ENCODE measurements at places on chromosomes 2 and 18. TPM values are rescaled to one million over a fixed set of nuclear protein-coding genes. Genes with fewer than 3 reads are reported as not detected.

Gene LCT
- total RNA-seq, result not detected

Gene PMAIP1
- not detected for total RNA-seq

Gene PLB1
- total RNA-seq, result 2.3 TPM

Gene LYPD1
- 7.5 TPM for total RNA-seq

Gene SCN3A
- total RNA-seq, result 3.1 TPM

GRCh38 chr2:6645672-6646071 lies 220.0 kb downstream of the CMPK2 start:
- no peak overlapping the region for H3K27ac ChIP-seq
- no peak for DNase-seq
- H3K27me3 ChIP-seq, result no peaks in the 10 kb centered on the region
- H3K4me3 ChIP-seq, result no peak overlapping the region
- no peaks in the 10 kb centered on the region for H3K36me3 ChIP-seq

- no peak overlapping the region for H3K27ac ChIP-seq
- H3K4me1 ChIP-seq, result no peaks in the 10 kb centered on the region
- H3K36me3 ChIP-seq, result no peaks in the 10 kb centered on the region
- no peaks in the 10 kb centered on the region for H3K27me3 ChIP-seq
- H3K4me3 ChIP-seq, result no peak overlapping the region
Observed at GRCh38 chr2:169752752-169753151, 19.1 kb downstream of the KLHL23 start.

GRCh38 chr2:61922714-61923113 lies 17.2 kb downstream of the COMMD1 start:
- no peaks in the 10 kb centered on the region for H3K36me3 ChIP-seq
- no peak for DNase-seq
- no peaks in the 10 kb centered on the region for H3K27me3 ChIP-seq
- no peak overlapping the region for H3K4me3 ChIP-seq

DNA sequence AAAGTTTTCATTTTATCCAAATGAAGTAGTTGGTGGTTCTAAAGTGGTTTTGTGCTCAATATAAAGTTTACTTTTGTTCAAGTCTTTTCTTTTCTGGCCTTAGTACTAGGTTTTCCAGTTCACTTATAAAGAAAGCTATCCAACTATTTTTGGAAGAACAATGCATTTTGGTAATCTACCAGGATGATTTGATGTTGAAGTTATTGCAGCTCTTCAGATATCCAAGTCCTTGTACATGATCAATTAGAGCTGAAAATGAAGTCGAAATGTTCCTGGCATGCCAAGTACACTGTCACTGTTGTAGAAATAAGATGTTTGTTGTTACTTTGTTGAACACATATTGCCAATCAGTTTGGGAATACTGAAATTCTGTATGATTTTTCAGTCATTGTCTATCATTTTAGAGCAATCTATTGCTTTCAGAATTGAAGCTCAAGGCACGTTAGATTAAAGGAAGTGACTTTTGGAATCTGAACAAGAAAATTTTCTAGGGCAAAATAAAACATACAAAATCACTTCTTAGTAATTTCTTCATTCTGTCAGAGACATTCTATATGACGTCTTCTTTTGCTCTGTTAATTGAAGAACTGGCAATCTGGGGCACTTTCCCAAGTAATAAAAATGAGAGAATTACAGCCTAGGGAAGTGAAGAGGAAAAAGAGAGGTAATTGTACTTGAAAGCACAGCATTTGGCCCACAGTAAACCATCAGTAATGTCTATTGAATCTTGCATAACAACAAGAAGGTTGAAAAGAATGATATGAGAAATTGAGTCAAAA lies 232.3 kb downstream of the MREG start:
- no peak overlapping the region for H3K27ac ChIP-seq
- no peaks in the 10 kb centered on the region for H3K36me3 ChIP-seq
- H3K4me3 ChIP-seq, result no peak overlapping the region

- H3K36me3 ChIP-seq, result no peaks in the 10 kb centered on the region
- DNase-seq, result no peak
- no peak overlapping the region for H3K4me3 ChIP-seq
- no peaks in the 10 kb centered on the region for H3K27me3 ChIP-seq
Observed at GRCh38 chr18:70139138-70139537, 66.3 kb downstream of the RTTN start.

DNA sequence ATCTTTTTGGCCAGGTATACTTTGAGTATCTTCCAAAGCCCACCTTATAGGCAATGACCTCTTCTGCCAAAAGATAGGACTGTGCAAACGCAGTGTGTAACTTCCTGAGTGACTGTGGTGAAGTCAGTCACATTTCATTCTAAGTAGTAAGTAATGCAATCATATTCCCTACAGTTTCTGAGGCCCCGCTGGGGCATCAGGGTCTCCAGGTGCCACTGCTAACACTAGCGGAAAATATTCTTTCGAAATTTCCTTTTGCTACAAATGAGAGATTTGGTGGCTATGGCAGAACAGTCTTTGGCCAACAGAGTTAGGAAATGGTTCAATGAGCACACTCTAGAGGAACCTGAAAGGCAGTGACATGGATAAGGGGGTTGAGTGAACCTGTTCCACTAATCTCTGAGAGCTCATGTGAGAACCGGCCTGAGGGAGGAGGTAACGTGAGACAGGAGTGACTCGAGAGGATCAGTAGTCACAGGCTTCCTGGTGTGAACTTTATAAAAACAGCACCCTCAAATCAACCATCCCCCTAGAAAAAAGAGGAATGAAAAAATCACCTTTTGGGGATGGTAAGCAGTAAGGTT lies 102.6 kb upstream of the LPIN2 start:
- no peak for DNase-seq
- H3K36me3 ChIP-seq, result no peaks in the 10 kb centered on the region
- H3K27me3 ChIP-seq, result no peaks in the 10 kb centered on the region
- H3K27ac ChIP-seq, result no peak overlapping the region

DNA sequence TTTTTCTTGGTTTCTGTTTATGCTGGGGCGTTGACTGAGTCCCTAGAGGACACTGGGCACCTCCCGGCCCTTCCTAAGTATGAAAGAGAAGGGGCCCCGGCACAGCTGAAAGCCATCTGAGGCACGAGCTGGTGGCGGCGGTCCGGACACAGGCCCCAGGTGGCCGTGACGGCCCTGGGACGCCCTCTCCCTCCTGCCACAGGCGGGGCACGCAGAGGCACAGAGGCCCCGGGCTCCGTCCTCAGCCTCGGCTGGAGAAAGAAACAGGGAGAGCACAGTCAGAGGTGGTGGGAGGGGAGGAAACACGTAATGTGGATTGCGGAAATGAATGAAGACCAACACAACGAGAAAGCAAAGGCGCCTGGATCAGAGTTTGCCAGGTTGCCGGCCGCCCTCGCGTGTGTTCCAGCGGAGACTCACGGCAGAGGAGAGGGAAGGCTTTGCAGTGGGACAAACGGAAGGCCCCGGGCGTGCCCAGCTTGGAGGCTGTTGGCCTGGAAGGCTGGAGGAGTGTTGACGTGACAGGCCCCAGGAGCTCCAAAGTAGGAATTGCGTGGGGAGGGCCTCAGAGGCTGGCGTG lies 119.1 kb downstream of the PTGR3 start:
- H3K27ac ChIP-seq, result no peak overlapping the region
- DNase-seq, result no peak
- H3K36me3 ChIP-seq, result no peaks in the 10 kb centered on the region
- no peaks in the 10 kb centered on the region for H3K4me1 ChIP-seq
- H3K27me3 ChIP-seq, result no peaks in the 10 kb centered on the region

GRCh38 chr18:34773961-34774766 lies 64.1 kb downstream of the DTNA start:
- no peaks in the 10 kb centered on the region for H3K27me3 ChIP-seq
- H3K4me1 ChIP-seq, result peaks cover 14% of the 10 kb centered on the region
- no peak for DNase-seq
- H3K27ac ChIP-seq, result no peak overlapping the region
- H3K4me3 ChIP-seq, result no peak overlapping the region

DNA sequence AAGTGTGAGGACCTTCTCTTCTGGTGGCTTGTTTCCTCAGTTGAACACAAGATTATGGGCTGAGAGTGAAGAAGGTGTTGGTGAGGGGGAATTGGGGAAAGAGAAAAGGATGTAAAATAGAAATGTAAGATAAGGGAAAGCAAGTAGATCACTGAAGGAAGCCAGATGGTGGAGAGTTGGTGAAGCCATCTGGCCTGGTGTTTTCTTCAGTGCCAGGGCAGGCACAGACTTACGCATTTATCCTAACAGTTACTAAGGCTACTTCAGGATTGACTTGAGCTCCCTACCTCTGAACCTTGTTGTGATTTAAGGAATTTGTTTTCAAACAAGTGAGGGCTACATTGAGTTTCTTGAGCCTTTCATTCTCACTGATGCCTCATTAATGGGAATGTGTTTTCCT lies 113.8 kb downstream of the GALNT1 start:
- no peaks in the 10 kb centered on the region for H3K27me3 ChIP-seq
- H3K4me1 ChIP-seq, result peaks cover 4% of the 10 kb centered on the region
- H3K4me3 ChIP-seq, result no peak overlapping the region
- no peak for DNase-seq
- H3K27ac ChIP-seq, result peak overlapping the region; percentile 72
- peaks cover 41% of the 10 kb centered on the region for H3K36me3 ChIP-seq

GRCh38 chr2:222610746-222611145 lies 45.1 kb downstream of the FARSB start:
- H3K4me3 ChIP-seq, result no peak overlapping the region
- no peak overlapping the region for H3K27ac ChIP-seq
- no peaks in the 10 kb centered on the region for H3K4me1 ChIP-seq
- no peaks in the 10 kb centered on the region for H3K27me3 ChIP-seq

- no peaks in the 10 kb centered on the region for H3K4me1 ChIP-seq
- no peak overlapping the region for H3K4me3 ChIP-seq
- H3K36me3 ChIP-seq, result no peaks in the 10 kb centered on the region
- H3K27ac ChIP-seq, result no peak overlapping the region
- no peaks in the 10 kb centered on the region for H3K27me3 ChIP-seq
Observed at GRCh38 chr2:217610401-217610814, 392.4 kb downstream of the TNS1 start.

DNA sequence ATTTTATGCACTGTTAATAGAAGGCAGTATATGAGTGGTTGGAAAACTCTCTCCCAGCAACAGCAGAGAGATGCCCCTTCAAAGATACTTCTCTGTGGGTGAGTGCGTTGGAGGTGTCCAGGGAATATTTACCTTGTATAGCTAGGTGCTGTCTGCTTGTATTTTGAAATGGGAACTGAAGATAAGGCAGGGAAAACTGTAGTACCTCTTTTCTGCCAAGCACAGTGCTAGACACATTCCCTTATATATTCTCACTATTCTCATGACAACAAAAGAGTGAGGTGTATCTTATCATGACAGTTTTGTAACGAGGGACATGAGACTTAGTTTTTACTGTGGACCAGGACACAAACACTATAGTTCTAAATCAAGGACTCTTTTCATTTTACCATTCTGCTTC lies 2.1 kb downstream of the TTC39C start:
- DNase-seq, result no peak
- H3K4me3 ChIP-seq, result no peak overlapping the region
- no peak overlapping the region for H3K27ac ChIP-seq
- no peaks in the 10 kb centered on the region for H3K27me3 ChIP-seq
- H3K4me1 ChIP-seq, result peaks cover 11% of the 10 kb centered on the region

GRCh38 chr2:213015387-213016165 lies 135.8 kb downstream of the IKZF2 start:
- H3K27ac ChIP-seq, result no peak overlapping the region
- H3K4me1 ChIP-seq, result no peaks in the 10 kb centered on the region
- no peak for DNase-seq
- H3K27me3 ChIP-seq, result no peaks in the 10 kb centered on the region

- no peak overlapping the region for H3K27ac ChIP-seq
- H3K4me1 ChIP-seq, result no peaks in the 10 kb centered on the region
- no peak for DNase-seq
- H3K4me3 ChIP-seq, result no peak overlapping the region
Observed at GRCh38 chr2:116222793-116223192, 1591.7 kb upstream of the DDX18 start.

- DNase-seq, result no peak
- H3K27ac ChIP-seq, result no peak overlapping the region
- H3K4me1 ChIP-seq, result no peaks in the 10 kb centered on the region
- no peak overlapping the region for H3K4me3 ChIP-seq
- H3K27me3 ChIP-seq, result no peaks in the 10 kb centered on the region
- no peaks in the 10 kb centered on the region for H3K36me3 ChIP-seq
Observed at GRCh38 chr2:14587119-14587518, 45.4 kb upstream of the LRATD1 start.
